ENCODE measurements at places on chromosomes 6 and 20.

- DNase-seq, result no peak
These were observed 214.4 kb downstream of the ERMARD start for GRCh38 chr6:169965657-169966311.

DNA sequence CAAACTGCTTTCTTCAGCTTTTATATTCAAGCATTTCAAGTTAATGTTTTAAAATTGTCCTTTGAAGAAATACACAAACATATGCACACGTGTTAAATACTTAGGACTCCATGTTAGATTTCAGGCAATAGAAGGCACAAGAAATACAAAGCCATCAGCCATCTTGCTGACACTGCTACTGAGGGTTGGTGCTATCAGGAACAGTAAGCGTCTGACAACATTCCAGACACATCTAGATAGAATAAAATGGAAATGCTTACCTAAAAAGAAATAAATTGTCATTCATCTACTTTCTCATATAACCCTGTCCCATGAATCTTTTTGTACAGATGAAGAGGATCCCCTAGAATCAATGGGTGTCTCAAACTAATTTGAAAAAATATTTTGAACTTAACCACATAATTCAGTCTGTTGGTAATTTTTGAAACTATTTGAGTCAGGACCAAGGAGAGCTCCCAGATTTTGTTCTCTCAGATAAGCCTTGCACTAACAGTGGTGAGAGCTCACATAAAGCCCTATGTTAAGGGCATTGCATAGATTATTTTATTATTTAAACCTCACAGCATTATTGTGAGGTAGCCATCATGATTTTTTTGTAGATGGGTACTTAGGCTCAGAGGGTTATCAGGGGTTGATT, 631.1 kb upstream of the POU3F2 start:
- DNase-seq, result no peak

- DNase-seq, result no peak
These were observed 30.1 kb downstream of the GMDS start for GRCh38 chr6:2215342-2215741.

DNA sequence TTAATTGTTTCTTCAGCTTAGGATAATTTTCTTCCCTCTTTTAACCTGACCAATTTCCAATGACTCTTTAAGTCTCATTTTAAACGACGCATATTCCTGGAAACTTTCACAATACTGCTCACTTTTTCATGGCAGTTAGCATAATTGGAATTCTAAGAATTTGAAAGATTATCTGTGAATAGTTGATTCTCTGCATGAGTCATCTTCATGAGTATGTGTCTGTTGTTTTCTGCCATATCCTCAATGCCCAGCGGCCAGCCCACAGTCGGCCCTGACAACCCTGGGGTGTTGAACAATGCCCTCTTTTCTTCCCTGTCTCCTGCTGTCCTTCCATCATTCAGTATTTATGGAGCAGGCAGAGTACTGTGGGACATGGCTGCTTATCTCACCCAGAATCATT, 554.2 kb downstream of the CDH26 start:
- DNase-seq, result no peak

GRCh38 chr6:36682328-36683144, 4.0 kb downstream of the CDKN1A start:
- peak; percentile 90 for DNase-seq

DNA sequence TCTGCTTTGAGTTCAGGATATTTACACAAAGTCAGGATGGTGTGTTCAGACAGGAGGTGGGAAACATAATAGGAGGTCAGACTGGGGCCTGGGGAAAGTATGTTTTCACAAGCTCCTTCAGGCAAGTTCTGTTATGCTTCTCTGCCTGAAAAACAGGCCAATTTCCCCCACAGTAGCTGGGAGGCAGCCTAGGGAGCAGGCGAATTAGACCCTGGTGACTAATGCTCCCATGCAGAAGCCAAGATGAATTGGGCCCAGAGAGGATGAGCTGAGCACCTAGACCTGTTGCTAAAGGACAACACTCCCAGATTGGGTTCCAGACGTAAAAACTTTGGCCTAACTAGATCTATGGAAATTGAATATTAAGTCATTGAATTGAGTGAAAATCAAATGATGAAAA, 142.2 kb upstream of the MAP3K7 start:
- no peak for DNase-seq

- DNase-seq, result no peak
These were observed 5.0 kb upstream of the MYT1 start for GRCh38 chr20:64159286-64159680.

DNA sequence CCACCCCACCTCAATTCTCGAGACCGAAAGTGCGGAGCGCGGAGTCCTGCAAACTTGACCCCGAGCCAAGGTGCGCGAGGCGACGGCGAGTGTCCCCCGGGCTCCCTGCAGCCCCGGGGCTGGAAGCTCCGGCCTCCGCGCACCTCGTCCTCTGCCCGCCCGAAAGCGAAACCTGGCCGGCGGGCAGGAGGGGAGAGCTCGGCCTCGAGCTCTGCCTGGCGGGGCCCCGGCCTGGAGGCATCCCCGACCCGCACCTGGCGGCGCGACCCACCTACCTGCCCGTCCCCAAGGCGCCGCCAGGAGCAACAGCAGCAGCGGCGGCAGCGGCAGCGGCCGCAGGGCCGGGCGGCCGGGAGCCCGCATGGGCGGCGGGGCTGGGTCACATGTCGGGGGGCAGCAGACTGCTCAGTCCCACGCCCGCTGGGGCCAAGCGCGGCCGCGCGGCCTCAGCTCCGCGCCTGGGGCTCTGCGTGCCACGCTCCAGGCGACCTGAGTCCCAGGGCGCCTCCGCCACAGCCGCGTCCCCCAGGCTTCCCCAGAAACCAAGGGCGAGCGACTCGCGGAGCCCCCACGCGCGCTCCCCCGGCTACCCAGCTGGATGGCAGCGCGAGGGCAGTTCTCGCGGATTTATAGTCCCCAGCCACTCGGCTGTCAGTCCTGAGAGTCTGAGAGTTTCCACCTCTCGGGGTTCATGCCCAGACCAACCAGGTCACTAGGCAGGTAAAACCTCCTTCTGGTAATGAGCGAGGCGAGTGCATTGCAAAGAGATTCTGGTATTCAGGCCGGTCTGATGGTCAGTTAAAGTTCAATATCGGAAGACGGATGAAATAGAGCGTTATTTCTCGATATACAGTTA, at the start of gene IL20RA:
TSS of gene IL20RA (minus strand) at position 600 of the 856 bp plus-strand sequence. CDS start at position 363, 237 bp downstream.
- no peak for DNase-seq

DNA sequence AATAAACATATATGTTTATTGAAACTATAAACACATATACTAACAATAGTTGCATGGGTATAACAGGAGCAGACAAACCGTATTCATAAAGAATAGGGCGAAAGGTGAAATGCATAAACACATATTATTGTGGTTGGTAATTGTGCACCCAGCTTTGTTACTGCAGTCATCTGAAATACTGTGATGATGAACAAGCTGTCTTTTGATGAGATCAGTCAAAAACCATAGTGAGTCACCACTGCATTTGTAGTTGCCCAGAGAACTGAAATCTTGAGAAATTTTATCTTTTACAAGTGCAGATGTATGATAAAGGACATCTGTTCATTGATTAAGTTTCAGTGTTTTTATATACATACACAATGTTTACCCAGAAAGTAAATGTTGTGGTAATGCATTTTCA, 133.7 kb downstream of the MYO6 start:
- no peak for DNase-seq

DNA sequence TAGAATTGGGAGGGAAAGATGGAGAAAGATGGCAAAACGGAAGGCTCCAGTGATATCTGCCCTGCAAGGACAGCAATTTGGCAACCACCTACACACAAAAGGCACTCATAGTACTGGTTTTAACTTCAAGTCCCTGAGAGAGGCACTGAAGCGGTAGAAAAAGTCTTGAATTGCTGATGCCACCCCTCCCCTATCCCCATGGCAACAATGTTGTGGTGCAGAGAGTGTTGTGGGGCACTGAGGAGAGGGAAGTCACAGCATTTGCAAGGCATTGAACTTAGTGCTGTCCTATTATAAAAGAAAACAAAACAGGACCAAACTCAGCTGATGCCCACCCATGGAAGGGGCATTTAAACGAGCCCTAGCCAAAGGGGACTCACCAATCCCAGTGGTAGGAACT, 343.7 kb downstream of the HAO1 start:
- DNase-seq, result no peak

- no peak for DNase-seq
These were observed 14.3 kb downstream of the CUL9 start for GRCh38 chr6:43196337-43196736.

DNA sequence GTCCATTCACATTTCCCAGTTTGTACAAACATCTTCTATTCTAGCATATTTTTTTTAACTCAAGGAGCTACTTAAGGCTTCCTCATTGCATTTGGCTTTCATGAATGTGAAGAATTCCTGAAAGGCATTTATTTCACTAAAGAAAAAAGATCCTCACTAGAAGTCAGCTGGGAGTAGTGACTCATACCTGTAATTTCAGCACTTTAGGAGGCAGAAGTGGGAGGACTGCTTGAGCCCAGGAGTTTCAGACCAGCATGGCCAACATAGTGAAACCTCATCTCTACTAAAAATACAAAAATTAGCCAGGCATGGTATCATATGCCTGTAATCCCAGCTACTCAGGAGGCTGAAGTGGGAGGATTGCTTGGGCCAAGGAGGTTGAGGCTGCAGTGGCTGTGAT, 30.9 kb upstream of the XRN2 start:
- DNase-seq, result no peak

- no peak for DNase-seq
These were observed 197.1 kb upstream of the PLN start for GRCh38 chr6:118350881-118351430.

All from T-helper 17 cell (primary cell).